ENCODE measurements at places on chromosomes 2 and 18.
A peak's percentile ranks its signal among the peaks of the same experiment; 100 is the strongest.

- no peak for DNase-seq
Observed at GRCh38 chr2:200188876-200189275, 117.6 kb upstream of the SPATS2L start.

DNA sequence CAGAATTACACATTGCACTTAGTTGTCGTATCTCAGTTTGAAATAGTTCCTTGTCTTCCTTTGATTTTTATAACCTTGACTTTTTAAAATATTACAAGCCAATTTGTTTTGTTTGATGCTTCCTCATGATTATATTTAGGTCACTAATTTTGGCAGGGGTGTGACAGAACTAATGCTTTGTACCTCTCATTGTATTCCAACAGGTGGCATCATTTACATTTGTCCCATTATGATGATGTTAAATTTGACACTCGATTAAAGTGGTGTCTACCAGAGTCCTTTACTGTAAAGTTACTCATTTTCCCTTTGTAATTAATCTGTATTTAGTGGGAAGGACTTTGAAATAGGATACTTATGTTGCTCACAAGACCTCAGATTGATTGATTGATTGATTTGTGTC is 21.5 kb upstream of the MFSD2B start:
- DNase-seq: no peak

DNA sequence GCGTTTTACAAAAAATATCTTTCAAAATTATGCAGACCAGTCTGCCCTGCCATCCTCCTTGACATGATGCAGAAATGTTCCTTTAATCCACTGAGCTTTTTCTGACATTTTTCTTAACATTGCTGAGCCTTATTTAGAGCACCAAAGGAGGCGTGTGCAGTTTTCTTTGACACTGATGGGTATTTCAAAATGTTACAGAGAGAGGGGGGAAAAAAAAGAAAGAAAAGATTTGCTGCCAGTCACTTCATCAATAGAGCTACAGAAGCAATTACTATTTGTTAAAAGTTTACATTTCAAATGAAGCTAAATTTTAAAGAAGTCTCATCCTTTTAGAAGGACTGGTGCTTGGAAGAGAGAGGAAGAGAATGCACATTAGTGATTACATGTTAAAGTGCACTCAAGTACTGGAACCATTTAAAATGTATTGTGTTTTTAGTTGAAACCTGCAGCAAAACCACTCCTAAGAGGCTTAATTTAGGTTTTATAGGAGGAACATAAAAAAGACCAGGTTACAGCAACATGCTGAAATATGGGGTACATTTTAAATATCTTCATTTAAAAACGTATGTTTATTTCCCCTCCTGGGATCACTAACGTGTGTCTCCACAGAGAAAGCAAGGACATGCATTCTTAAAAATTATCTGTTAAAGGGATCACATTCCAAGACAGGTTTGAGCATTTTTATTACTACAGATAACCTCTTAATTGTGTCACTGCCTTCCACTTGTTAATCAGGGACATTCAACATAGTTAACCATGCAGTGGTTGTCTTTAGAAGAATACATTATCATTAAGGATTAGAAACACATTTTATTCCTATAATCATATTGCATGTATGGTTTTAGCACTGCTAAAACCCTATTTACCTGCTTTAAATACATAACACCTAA is 258.4 kb downstream of the MEIS1 start:
- DNase-seq: no peak

DNA sequence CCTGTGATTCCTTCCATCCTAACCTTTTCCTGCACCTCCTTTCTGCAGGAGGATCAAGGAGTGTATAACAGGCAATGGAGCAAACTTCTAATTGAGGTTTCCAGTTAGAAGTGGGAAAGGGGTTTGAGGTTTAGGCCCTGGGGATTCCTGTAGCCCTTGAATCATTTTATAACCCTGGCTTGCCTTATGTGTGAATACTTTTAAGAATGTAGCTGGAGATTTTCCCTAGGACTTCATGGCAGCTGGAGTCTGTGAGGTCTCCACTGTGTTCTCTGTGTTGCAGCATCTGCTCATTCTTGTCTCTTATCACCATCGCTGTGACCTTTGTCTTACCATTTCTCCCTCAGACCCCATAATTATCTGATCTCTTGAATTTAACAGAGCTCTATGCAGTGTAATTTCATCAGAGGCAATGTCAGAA is 370.2 kb upstream of the SLC14A2 start:
- peak; percentile 22 for DNase-seq

DNA sequence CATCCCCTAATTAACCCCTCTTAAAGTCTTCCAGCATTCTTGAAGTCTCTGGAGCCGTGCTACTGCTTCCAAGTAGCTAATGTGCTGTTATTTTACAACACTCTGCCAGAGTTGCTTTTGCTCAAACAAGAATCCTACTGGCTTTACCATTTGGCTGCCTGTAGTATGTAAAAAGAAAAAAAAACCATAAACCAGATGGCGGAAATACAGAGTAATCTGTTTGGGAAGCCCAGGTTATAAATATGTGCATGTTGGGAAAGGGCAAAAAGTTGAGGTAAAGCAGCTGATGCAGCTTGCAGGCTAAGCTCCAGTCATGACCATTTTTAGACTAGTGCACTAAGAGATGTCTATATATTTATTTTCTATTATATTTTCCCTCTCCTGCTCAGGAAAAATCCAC is 313.2 kb upstream of the ETAA1 start:
- no peak for DNase-seq

GRCh38 chr18:58325494-58325893 is 281.5 kb downstream of the NEDD4L start:
- no peak for DNase-seq

GRCh38 chr2:169091256-169091655 is 21.9 kb downstream of the DHRS9 start:
- no peak for DNase-seq

- peak; percentile 13 for DNase-seq
Observed at GRCh38 chr2:159187106-159187505, 99.4 kb downstream of the WDSUB1 start.

DNA sequence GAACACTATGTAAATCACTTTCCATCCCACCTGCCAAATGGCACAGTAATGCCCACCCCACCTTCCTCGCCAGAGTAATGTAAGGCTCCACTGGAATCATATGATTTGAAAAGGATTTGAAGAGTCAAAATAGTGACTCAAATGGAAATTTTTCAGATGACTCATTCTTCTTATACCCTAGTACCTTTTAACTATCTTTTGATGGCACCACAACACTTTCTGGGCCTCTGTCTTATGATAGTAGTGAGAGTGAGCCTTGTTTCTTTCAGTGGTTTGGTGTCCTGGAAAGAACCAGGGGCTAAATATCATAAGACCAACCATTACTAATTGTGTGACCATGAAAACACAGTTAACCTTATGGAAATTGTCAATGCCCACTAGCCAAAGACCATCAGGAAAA is 235.4 kb upstream of the SLC14A2 start:
- no peak for DNase-seq

DNA sequence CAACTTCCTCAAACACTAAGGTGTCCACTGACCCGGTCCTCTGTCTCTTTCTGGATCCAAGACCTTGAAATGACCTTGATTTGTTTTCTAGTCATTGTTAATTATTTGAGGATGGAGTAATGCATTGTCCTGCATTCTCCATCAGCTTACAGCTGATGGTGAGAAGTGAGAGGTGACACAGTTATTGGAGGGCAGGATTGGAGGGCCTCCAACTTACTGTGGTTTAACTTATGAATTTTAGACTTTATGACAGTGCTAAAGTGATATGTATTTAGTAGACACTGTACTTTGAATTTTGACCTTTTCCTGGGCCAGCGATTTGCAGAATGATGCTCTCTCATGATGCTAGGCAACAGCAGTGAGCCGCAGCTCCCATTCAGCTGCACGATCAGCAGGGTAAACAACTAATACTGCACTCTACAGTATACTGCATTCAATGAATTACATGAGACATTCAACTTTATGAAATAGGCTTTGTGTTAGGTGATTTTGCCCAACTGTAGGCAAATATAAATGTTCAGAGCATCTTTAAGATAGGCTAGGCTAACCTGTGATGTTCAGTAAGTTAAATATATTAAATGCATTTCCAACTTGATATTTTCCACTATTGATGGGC is 200.0 kb upstream of the MEX3C start:
- DNase-seq: no peak
